ENCODE measurements at places on chromosomes 11 and 22.

DNA sequence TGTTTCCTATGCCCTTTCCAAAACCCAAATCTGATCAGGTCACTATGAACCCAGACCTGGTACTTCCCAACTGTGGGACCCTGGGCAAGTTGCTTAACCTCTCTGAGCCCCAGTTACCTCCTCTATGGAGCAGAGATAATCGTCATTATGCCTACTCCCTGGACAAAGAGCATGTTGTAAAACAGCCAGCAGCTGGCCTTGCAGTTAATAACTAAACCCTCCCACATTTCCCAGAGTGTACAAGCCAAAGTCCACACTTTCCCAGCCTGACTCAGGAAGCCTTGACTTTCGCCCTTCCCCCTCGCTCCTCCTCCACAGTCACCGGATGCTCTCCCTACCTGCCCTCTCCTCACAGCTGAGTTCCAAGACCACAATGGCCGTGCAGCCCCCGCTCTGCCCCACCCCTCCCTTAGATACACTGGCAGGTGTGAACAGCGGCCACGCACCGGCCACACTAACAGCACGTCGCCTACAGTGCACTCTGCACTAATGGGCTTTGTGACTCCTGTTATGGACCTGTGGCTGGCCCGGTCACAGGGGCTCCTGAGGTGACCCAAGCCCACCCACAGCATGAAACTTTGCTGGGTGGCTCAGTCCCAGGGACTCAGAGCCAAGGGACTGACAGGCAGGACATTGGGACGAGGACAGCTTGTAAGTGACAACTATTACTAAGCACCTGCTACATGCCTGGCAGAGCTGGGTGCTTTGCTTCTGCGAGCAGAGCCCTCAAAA, 15.6 kb upstream of the MFNG start:
- DNase-seq, result no peak

GRCh38 chr11:117818041-117818873, 6.3 kb downstream of the FXYD2 start:
- DNase-seq, result no peak

DNA sequence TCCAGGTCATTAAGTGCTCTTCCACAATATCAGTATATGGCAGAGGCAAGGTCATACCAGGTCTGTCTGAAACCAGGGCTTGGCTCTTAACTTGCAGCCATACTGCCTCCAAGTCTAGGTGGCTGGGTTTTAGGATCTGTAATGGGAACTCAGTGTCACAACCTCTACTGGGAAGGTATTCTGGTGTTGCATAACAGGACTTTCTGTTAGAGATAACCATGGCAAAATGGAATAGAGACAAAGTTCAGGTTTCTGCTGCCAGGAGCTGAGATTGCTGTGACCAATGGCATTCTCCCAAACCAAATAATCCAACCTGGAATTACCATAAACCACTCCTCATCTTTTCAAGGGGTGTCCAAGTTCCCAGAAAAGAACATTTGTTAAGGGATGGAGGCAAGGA, 6.8 kb upstream of the SAA1 start:
- no peak for DNase-seq

DNA sequence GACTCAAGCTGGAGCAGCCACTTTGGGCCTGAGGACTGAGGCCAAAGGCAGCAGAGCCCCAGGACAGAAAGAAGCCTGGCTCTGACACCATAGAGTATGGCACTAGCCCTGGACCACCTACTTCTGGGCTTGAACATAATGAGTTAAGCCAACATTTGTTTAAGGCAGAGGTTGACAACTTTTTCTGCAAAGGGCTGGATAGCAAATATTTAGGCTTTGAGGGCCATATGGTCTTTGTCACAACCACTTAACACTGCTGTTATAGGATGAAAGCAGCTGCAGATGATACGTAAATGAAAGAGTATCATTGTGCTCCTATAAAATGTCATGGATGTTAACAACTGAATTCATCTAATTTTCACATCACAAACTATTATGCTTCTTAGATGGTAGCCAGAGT, 16.6 kb downstream of the OSBP start:
- DNase-seq, result no peak

- no peak for DNase-seq
These were observed 111.5 kb downstream of the RPL27A start for GRCh38 chr11:8794126-8794525.

GRCh38 chr22:33362702-33363101, 304.5 kb upstream of the SYN3 start:
- no peak for DNase-seq

- no peak for DNase-seq
These were observed 52.9 kb downstream of the C11orf58 start for GRCh38 chr11:16791191-16791961.

Data from SHP77 treated with DMSO at 0.1 percent for 48 hours (cell line).